Vagina (tissue), 2 donors: ENCODE measurements at places on chromosomes 1 and 21.
A peak's percentile ranks its signal among the peaks of the same experiment; 100 is the strongest.

DNA sequence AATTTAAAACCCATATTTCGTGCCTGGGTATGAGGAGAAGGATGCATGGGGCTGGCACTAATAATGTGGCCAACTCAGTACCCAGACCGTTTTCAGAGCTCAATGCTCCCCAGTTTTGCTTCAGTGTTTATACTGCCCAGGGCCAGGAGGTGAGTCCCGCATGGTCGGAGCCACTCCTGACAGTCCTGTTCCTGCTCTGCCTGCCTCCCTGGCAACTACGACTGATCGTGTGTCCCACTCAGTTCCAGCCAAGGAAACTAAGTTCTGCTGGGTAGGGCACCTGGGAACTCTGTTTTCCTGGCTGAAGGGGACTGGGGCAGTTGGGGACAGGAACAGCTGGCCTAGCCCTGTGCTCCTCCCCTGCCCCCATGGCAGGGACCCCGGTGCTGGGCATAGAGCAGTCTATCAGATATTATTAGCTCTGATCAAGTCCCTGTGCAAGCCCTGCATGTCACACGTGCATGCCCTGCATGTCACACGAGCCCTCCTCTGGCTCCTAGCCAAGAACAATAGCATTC, 19.2 kb downstream of the S100A7 start:
- peak; percentile 62 for DNase-seq

DNA sequence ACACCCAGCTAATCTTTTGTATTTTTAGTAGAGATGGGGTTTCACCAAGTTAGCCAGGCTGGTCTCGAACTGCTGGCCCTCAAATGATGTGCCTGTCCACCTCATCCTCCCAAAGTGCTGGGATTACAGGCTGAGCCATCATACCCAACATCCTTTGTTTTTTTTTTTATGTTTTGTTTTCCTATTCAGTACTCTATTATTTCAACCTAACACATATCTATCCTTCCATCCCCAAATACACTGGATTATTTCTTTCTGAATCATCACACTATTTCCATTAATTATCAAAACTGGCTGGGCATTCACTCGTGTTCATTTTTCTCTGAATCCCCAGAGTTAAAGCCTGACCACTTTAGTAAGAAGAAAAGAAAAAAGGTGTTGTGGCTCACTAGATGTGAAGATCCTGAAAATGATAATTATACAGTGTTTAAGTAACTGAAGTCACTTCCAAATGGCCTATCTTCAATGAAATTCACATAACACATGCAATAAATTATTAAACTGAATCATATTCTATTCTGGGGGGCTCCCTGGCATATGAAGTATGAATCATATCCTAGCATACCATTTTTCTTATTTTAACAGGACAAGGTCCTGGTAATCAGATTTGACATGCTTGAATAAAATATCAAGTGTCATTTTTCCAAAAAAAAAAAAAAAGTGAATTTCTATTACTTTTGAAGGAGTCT, 1754.2 kb downstream of the BRINP3 start:
- DNase-seq: no peak

GRCh38 chr1:236687273-236687672, 974 bp downstream of the ACTN2 start:
- no peak for DNase-seq

- no peak for DNase-seq
Measured at GRCh38 chr1:22275626-22276395, 132.9 kb upstream of the WNT4 start.

DNA sequence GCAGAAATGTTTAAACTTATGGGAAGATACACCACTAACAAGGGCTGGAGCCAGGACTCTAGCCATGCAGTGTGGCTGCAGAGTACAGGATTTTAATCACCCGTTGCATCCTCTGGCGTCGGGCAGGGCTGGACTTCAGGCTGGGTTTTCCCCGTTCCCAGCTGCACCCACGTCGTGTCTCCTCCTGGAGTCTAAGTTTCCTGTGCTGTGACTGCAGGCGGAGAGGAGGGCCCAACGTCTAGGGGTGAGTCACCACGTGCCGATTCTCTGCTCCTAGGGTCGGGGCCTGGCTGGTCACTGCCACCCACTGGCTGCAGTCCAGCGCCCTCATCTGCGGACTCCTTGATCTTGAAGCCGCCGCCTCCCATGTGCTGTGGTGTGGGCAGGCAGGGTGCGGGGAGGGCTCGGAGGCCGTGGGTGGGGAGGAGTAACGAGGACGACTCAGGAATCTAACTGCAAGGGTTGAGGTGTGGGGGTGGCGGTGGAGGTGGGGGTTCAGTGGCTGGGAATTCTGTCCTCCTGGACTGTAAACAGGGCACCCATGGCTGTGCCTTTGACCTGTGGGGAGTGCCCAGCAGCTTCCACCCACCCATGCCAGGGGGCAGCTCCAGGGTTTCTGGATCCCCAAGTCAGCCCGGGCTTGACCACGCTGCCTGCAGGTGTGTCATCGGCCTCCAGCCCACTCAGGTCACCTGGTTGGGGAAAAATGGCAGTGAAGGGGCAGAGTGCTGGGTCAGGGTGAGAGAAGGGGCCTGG, 77.8 kb downstream of the ALPL start:
- no peak for DNase-seq

GRCh38 chr21:36909901-36910561, 56.4 kb downstream of the HLCS start:
- DNase-seq: no peak

DNA sequence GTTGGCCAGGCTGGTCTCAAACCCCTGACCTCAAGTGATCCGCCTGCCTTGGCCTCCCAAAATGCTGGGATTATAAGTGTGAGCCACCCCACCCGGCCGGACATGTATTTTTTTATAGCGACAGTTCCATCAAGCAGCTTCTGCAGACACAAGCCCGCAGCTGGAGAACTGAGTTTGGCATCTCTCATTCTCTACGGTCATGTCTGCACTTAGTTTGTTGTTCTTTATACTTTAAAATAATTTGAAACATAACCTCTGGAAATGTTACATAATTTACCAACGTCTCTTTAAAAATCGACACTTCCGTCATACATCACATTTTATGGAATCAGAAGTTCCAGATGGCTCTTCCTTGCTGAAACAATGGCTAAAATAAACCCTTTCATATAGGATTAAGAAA, 183.6 kb downstream of the DYRK1A start:
- no peak for DNase-seq

DNA sequence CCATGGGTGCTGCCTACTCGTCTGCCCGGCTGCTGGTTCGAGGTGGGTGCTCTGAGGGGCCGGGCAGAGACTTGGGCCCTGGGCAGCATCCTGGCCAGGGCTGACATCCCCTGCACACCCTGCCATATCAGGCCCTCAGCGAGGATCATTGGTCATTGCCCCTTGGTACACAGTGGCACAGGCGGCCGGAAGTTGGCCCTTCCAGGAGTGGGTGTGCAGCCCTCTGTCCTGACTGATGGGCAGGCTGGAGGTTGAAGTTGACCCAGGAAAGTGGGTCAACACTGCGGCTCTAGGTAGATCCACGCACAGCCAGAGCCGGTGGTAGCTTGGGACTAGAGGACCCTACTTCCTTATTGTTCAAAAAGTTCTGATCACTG, 72.9 kb downstream of the TRIM11 start:
- DNase-seq: no peak

DNA sequence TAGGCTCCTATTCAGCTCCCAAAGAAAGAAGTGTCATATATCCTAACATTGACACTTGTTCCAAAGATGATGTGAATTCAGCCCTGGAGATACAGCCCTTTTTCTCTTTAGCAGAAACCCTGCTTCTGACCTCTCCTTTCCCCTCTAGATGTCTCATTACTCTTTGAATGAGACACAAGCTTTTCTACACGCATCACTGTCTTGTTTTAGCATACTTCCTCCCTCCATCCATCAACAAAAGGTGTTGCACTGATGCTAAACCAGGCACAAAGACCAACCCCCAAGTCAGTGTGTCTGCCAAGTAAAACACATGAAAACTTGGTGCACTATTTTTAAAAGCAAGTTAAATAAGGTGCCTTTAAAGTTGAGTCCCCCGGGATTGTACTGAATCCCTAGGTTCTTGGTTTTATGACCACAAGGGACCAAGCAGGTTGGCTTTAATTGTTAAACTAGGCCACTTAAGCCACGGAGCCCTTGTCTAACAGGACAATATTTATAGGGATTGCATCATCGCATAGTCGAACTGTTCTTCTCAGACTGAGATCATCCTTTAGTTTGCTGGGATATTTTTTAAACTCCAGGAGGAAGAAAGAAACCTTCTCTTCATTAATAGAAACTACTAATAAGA, 101.0 kb upstream of the GUCA2B start:
- no peak for DNase-seq

DNA sequence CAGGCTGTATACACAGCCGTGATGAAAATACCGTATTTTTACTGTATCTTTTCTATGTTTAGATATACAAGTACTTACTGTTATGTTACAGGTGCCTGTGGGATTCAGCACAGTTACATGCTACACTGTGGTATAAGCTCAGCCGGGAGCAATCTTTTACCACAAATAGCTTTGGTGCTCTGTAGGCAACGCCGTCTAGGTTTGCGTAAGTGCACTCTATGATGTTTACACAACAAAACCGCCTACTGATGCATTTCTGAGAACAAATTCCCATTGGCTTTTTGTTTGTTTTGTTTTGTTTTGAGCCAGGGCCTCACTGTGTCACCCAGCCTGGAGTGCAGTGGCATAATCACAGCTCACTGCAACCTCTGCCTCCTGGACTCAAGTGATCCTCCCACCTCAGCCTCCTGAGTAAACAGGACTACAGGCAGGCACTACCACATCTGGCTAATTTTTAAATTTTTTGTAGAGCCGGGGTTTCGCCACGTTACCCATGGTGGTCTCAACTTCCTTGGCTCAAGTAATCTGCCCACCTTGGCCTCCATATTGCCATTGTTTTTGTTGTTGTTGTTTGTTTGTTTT, 81.0 kb downstream of the SCCPDH start:
- no peak for DNase-seq

DNA sequence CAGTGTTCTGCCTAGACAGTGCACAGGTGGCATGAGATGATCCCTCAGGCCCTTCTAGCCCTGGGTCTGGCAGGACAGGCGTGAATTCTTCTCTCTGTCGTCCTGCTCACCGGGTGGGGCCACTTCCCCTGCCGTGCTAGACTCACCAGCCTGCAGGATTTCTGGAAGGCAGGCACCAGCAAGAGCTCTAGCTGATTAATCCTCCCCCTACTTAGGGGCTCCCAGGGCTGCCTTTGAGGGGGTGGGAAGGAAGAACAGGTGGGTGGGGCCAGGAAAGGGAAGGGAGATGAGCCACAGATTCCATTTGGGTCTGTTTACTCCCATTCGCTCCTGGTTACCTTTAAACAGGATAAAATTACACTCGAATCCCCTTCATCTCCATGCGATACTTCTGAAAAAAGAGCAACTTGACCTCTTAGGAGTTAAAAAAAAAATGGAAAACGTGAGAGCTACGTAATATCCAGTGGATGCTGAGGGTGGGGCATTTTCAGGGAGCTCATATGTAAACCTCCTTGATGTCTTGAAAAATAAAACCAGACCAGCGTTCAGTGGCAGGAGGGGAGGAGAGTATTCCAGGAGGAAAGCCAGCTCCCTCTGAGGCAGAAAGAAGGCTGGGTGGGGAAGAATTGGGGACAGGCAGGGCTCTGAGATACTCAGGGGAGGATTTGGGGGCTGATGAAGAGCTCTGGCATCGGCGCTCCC, 665.5 kb downstream of the PTPRU start:
- no peak for DNase-seq

- no peak for DNase-seq
Measured at GRCh38 chr1:58264462-58264861, 282.1 kb downstream of the OMA1 start.

GRCh38 chr1:18079941-18080735, 27.5 kb upstream of the IGSF21 start:
- no peak for DNase-seq

DNA sequence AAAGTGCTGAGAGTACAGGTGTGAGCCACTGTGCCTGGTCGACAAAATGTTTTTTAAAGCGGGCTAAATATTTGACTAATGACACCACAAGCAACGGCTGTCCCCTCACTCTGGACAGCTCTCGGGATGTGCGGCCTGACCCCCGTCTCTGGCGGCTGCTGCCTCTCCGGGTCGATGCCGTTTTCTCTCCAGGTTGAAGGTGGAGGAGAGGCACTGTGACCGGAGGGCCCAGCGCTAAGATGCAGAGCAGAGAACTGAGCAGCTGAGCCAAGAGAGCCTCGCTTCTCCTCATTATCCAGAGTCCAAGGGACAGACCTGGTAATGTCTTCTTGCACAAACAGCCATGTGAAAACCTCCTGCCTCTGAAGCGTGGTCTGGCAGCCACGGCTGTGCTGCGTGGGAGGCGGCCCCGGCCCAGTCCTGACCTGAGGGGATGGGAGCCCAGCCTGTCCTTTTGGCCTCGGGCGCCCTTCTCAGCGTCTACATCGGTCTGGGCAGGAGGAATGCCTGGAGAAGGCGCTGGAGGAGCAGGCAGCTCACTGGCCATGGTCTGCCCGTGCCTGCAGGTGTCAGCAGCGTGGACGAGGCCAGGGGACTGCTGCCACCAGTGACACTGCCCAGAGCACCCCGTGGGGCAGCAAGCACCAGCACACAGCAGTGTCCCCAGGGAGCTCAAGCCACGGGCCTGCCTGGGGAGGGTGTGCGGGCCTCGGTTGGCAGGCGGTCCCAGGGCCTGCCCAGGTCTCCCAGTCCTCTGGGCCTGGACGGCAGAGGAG, 10.3 kb downstream of the MORN1 start:
- DNase-seq: no peak

GRCh38 chr1:7454052-7454815, 316.9 kb upstream of the VAMP3 start:
- DNase-seq: no peak

DNA sequence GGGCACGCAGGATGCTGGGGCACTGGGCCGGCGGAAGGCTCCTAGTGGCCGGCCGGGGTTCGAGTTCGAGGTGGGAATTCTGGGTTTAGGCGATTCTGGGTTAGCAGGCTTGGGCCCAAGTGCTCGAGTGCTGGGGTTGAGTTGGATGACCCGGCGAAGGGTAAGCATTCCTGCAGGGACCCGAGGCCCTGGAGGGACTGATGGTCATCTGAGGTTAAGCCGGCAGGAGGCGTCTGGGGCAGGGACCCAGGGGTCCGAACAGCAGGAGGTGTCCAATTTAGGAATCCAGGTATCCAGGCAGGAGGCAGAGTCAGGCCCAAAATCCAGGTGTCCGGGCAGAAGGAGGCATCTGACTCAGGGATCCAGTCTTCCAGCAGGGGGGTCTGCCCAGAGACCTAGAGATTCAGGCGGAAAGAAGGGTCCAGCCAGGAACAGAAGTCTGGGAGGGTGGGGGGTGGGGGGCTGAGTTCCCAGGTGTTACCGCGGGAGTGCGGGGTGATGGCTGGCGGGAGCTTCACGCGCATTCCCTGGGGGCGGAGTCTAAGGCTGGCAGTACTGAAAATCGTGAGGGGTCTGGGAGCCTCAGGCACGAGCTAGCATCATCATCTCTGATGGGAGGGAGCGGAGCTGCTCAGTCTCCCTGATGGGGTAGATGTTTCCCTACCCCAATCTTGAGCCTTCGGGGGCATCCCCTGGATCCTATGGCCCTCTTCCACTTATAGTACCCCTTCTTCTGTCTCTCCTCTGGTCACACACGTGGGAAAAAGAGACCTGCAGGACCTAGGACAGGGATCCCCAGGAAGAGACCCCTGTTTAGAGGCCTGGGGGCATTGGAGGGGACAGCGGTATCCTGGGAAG, 585 bp downstream of the GPR3 start:
- DNase-seq: no peak

- no peak for DNase-seq
Measured at GRCh38 chr1:109371341-109371739, 26.4 kb downstream of the SORT1 start.

GRCh38 chr1:51877434-51878307, 856 bp downstream of the NRDC start:
- peak; percentile 89 for DNase-seq

GRCh38 chr1:69504730-69505252, 62.9 kb upstream of the LRRC7 start:
- DNase-seq: no peak
